A673 (cell line): ENCODE measurements at places on chromosomes 13 and 19. TPM values are rescaled to one million over a fixed set of nuclear protein-coding genes. Genes with fewer than 3 reads are reported as not detected.

GRCh38 chr13:59747529-59747928, 416.2 kb downstream of the DIAPH3 start:
- peak; percentile 56 for DNase-seq

DNA sequence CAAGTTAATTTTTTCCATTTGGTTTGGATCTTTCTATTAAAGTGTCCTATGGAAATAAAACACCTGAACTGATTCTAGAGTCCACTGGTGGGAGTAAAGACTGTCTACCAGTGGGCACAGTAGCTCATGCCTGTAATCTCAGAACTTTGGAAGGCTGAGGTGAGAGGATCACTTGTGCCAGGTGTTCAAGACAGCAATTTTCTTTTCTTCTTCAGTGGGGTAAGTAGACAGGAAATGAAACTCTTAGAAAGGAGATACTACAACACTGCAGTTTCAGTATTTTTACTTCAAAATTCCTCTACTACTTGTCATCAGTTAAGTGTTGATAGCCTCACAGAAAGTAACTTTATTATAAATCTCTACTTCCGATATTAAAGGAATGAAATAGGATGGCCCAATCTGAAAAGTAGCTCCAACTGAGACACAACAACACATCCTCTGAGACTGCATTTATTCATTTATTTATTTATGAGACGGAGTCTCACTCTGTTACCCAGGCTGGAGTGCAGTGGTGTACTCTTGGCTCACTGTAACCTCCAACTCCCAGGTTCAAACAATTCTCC, 26.3 kb downstream of the DNMT1 start:
- no peak for DNase-seq

DNA sequence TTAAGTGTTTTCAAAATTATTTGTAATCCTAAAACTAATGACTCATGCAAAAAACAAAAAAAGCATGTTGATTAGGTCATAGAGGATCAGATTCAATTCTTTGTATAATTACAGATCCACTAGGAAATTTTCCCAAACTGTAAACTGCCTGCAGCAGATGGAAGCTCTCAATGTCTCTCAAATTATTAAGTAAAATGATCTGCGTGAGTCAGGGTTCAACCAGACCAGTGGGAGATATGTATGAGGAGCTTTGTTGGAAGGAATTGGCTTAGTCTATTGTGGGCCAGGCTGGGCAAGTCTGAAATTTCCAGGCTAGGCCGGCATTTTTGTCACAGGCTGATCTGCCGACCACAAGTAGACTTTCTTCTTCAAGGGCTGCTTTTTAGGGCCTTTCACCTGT, 14.4 kb upstream of the SACS start:
- DNase-seq, result no peak

GRCh38 chr13:25992076-25992475, 59.7 kb downstream of the SHISA2 start:
- DNase-seq, result no peak

DNA sequence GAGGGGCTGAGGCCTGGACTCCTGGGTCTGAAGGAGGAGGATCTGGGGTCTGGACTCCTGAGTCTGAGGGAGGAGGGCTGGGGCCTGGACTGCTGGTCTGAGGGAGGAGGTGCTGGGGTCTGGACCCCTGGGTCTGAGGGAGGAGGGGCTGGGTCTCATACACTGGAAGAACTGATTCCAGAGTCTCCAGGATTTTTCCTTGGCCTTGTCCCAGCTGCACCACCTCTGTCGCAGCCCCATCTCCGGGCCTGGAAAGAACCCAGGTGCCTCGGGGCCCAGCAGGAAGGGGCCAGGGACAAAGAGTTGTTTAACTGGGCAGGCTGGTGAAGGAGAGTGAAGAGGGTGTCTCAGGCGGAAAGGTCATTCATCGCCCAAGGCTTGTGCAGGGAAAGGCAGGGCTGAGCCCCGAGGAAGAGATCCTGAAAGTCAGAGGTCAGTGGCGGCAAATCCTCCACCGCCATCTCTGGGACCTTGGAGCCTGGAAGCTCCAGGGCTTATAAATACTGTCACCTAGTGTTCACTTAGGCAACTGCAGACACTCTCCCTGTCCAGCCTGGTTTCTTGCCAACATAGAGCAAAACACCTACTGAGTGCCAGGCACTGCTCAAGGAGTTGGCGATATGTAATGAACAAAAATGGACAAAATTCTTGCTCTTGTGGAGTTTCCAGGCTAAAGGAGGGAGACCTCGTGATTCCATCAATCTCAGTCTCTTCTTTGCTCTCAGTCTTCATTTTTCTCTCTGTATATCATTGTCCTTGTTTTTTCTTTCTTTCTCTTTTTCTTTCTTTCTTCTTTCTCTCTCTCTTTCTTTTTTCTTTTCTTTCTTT, 4.4 kb upstream of the KCNN4 start:
- DNase-seq, result peak; percentile 70

- no peak for DNase-seq
Measured at GRCh38 chr13:19088416-19088815, 93.2 kb downstream of the TUBA3C start.

DNA sequence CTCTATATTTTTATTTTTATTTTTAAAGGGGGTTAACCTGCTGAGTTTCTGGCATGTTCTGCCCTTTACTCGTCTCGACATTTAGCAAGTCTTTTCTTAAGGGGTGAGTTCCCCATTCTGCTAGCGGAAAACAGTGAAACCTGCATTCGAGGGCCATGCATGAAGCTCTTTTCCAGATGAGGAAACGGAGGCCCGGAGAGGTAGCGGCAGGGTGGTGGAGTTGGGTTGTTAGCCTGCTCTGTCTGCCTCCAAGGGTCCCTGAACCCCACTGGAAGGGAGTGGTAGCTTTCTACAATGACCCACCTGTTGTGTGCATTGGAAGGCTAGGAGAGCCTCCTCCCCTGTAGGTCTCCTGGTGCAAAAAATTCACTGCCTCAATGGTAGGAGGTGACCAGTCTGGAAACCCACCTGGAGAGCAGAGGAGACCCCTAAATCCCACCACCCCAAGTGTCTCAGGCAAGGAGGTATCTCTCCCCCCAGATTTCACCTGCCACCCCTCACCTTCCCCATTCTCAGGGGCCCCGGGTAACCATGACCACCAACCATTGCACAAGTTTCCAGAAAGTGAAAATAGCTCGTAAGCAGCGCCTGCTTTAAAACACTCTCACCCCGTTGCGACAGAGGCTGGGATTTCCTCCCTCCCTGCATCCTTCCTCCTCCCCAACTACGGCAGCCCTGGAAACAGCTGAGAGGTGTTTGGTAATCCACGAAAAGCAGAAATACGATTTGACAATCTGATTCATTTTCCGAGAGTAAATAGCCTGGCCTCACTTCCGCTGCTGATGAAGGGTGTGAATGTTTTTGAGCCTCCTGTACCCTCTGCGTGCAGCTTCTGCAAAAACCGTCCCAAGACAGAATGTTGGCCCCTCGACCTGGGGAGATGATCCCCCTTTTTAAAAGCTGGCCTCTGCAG, 3.5 kb downstream of the KLF2 start:
- no peak for DNase-seq

DNA sequence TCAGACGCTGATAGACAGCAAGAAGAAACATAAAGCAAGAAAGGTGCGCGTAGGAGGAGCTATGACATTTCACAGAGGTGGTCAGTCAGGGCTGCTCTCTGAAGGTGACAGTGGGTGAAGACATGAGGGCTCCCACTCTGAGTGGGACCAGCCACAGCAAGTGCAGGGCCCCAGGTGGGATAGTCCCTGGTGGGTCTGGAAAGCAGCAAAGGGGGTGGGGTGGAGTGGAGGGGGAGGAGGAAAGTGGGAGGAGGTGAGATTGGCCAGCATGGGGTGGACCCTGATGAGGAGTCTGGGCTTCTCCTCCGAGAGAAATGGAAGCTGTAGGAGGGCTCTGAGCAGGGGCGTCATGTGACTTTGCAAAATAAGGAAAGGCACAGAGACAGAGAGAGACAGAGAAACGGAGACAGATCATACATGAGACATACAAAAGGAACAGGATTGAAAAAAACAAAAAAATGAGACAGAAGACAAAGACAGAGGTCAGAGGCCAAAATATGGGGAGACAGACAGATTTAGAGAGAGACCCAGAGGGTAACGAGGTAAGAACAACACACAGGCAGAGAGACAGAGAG, 2.7 kb downstream of the MAP4K1 start:
- no peak for DNase-seq

GRCh38 chr19:10818301-10819123, 17.5 kb downstream of the TMED1 start:
- no peak for DNase-seq

DNA sequence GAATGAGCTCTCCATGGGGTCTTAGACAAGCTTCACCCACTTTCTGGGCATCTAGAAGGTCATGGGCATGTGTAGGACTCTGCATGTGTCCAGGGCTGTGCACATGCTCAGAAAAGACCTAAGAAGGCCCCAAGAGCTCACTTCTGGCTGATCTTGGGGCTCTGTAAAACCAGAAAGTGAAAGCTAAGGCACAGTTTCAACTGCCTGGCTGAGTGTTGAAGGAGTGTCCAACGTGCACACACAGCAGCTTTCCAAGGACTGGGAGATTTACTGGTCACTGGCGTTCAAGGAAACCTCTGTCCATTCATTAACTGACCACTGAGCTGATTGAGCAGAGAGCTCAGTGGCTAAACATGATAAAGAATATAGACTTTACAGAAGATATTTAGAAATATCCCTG, 137.9 kb downstream of the KATNAL1 start:
- no peak for DNase-seq

GRCh38 chr13:42328672-42329071, 56.7 kb downstream of the AKAP11 start:
- no peak for DNase-seq

- DNase-seq, result peak; percentile 34
Measured at GRCh38 chr13:24050796-24051715, 109.5 kb upstream of the SPATA13 start.

DNA sequence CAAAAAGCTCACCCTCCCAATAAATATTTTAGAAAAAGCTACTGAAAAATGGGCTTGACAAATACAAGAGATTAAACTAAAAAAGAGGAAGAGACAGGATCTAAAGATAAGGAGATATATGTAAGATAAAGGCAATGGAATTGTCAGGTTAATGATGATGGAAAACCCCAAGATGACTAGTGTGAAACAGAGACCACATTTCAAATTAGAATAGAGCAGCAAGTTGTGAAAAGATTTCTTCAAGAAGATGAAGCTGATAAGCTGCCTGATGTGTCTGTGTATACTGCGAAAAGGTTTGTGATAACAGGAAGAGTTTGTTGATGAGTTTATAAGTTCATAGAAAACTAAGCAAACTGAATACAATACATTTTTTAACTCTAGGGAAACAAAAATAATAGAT, 840.1 kb upstream of the SLITRK5 start:
- no peak for DNase-seq

DNA sequence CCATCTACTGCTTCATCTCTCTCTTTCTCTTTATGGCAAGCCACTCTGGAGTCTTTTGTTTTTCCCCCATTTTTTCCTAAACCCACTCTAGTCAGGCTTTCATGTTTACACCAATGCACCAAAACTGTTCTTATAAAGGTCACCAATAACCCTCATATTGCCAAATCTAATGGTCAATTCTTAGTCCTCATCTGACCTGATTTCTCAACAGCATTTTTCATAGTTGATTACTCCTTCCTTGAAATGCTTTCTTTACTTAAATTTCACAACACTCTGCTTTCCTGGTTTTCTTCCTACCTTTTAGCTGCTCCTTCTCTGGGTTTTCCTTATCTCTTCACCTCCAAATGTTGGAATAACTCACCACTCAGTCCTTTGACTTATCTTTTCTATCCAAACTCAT, 47.9 kb downstream of the MICU2 start:
- no peak for DNase-seq

DNA sequence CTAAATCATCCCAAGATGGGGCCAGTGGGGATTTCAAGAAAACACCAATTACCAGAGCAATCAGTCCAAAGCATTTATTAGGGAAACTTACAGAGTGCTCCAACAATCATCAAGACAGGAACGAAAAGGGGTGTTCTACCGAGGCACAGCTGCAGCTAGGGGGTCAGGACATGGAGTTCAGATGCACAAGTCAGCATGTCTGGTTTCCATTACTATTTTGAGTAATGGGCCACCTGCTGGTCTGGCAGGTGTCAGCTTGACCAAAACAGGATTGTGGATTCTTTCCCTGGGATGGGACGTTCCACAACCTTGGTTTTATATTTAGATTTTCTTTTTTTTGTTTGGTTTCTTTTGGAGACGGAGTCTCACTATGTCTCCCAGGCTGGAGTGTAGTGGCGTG, 3.9 kb upstream of the UBL5 start:
- DNase-seq, result no peak

DNA sequence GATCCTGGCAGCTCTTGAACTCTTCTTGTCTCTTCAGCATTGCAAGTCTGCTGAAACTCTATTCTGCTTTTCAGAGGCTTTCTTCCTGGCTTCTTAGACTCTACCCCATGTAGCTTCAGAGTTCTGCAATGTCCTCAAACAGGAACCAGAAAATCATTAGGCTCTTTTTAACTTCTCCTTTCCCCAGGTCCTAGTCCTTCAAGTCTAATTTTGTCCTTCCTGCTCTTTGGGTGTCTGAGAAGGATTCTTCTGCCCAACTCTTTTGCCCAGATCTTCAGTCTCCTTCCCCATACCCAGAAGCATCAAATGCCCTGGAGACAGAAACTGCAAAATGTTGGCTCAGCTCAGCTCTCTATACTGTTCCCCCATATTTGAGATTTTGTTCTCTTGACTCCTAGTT, 50.0 kb upstream of the CALM3 start:
- DNase-seq, result no peak

DNA sequence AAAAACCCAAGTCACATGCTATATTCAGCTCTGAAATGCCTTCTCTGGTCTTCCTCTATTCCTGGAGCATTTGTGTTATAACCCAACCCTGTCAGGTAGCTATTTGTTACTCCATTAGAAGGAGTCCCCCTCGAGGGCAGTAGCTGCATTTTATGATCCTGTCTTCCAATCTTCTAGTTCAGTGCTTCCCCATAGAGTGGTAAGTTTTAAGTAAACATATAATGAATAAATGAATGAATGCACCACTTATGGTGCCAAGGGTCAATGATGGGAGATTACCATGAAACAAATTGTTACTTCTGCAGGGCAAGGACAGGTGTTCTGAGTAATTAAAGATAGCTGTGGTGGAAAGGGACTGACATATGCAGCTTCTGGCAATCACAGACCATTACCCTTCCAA, 4.0 kb downstream of the RASL11A start:
- no peak for DNase-seq

- DNase-seq, result no peak
Measured at GRCh38 chr19:34711890-34712289, 22.2 kb upstream of the ZNF181 start.

DNA sequence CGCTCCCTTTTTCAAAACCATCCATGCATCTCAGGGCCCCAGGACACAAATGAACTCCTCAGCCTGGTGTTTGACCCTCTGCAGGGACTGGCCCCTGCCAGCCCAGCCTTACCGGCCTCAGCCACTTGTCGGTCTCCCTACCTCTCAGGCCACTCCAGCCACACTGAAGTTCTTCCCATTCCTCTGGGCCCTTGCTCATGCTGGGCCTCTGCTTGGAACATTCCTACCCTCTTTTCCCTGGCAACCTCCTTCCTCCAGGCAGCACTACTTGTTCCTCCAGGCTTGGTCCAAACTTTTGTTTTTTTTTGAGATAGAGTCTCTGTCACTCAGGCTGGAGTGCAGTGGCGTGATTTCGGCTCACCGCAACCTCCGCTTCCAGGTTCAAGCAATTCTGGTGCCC, 7.6 kb upstream of the EGLN2 start:
- no peak for DNase-seq

PCP2 gene
- total RNA-seq, result not detected in 2 replicates

GNG7 gene
- 0.30 and 1.4 TPM in 2 replicates for total RNA-seq

RDH8 gene
- total RNA-seq, result not detected in 2 replicates

CCL25 gene
- total RNA-seq, result not detected in 2 replicates

PAF1 gene
- total RNA-seq, result 70.2 and 73.3 TPM in 2 replicates

TLE6 gene
- total RNA-seq, result 1.1 TPM in 1 of 2 replicates, not detected in the other

IL12RB1 gene
- total RNA-seq, result not detected in 2 replicates

TEX26 gene
- total RNA-seq, result not detected in 2 replicates

ZNF540 gene
- total RNA-seq, result 0.24 and 0.59 TPM in 2 replicates
